NCI-H1694 (cell line): ENCODE measurements at places on chromosomes 3 and 15.

GRCh38 chr15:55999658-56000057, 6.2 kb upstream of the NEDD4 start:
- no peak for DNase-seq

- DNase-seq: no peak
Measured at GRCh38 chr3:118380576-118380975, 654.1 kb downstream of the IGSF11 start.

GRCh38 chr3:65078748-65079147, 390.9 kb upstream of the ADAMTS9 start:
- DNase-seq: no peak

GRCh38 chr15:38743147-38743546, 178.5 kb upstream of the RASGRP1 start:
- DNase-seq: no peak
